ENCODE measurements at places on chromosomes 2 and 18.

- no peak for DNase-seq
Observed at GRCh38 chr2:35933031-35933430, 422.5 kb upstream of the CRIM1 start.

GRCh38 chr2:232831496-232831895 lies 38.6 kb upstream of the SNORC start:
- no peak for DNase-seq

- no peak for DNase-seq
Observed at GRCh38 chr2:64832936-64833335, 156.3 kb upstream of the SLC1A4 start.

- DNase-seq, result no peak
Observed at GRCh38 chr2:191145769-191146471, 4.9 kb downstream of the STAT4 start.
